ENCODE measurements at places on chromosomes 4 and X.

DNA sequence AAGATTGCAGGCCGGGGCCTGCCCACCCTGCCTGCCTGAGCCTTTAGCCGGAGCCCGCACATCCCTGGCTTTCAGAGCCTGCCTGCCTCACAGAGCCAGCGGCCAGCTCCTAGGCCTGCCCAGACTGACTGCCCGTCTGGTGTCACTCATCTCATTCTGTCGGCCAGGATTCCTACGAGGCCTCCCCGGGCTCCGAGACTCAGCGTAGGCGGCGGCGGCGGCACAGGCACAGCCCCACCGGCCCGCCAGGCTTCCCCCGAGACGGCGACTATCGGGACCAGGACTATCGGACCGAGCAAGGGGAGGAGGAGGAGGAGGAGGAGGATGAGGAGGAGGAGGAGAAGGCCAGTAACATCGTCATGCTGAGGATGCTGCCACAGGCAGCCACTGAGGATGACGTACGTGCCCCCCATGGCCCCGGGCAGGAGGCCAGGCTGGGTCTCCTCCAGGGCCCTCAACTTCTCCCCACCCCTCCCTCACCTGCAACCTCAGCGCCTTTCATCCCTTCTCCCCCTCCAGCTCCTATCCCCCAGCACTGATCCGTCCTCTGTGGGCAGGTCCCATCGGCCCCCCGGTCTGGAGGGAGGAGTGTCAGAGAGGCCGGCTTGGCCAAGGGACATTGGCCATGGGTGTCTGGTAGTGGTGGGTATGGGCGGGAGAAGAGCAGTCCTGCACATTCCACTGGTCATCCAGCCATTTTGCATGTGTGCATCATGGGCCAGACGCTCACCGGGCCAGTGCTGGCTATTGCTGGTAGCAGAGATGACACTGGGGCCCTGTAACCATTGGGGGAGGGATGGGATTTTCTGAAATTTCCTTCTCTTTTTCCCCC, 22.6 kb upstream of the UBA1 start:
- DNase-seq, result no peak

- DNase-seq, result peak; percentile 34
Measured at GRCh38 chr4:5927116-5927515, 34.2 kb upstream of the CRMP1 start.

DNA sequence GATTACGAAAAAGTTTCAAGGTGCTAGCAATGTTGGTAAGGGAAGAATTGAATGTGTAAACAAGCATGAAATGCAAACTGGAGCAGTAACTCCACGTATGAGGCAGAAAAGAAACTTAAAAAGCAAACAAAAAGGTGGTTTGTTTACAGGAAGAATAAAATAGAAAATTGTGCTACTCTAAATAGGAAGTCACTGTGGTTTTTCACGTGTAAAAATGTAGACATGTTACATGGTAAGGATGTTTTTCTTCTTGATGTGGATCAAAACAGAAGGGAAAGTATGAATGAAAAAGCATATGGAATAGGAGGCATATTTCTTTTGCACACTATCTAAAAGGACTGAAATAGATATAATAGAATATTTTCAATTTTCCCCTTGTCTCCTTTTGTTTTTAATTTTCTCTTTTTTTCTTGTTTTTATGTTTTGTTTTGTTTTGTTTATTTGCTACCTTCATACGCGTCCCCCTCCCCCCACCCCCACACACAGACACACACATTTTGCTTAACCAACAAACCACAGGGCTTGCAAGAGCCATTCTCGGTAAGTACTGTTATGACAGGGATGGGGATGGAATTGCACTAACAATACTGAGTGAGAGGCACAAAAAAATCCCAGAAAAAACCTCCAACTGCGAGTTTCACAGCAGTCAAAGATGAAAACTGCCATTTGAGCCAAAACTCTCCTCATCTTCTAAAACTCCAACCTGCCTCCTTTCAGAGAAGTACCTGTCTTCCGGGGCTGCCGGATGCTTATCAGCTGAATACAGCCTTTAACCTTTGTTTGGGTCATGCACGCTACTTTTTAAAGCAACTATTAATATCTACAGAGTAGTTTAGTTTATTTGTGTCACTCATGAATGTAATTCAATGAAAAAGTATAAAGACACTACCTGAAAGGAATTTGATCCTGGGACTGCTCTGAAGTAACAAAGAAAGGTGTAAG, 135.8 kb downstream of the IL15 start:
- no peak for DNase-seq

DNA sequence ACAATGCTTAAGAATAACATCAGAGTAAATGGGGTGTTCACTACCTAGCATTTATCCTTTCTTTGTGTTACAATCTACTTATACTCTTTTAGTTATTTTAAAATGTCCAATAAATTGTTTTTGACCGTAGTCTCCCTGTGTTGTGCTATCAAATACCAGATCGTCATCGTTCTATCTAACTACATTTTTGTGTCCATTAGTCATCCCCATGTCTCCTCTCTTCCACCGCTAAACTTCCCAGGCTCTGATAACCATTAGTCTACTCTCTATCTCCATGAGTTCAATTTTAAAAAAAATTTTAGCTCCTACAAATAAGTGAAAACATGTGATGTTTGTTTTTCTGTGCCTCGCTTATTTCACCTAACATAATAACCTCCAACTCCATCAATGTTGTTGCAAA, 381.9 kb downstream of the PRDM5 start:
- DNase-seq, result no peak

- no peak for DNase-seq
Measured at GRCh38 chr4:100581337-100581736, 63.5 kb upstream of the EMCN start.

DNA sequence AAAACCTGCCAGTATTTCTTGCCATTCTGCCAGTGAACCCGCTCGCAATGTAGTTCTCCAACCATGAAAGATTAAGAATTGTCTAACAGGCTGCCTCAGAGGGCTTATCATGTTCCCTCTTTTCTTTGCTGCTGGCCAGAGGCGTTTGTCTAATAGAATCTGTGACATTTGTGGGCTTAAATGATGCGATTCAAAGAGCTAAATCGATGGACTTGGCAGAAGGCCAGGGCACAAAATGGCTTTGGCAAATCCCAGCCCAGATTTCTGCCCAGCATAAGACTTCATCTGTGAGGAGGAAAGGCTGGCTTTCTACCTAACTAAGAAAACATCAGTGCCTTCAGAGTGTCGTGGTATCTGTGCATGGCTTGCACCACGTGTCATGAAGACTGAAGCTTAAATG, 79.9 kb downstream of the TRPC5OS start:
- DNase-seq, result no peak

- DNase-seq, result no peak
Measured at GRCh38 chr4:67634741-67635140, 66.2 kb downstream of the UBA6 start.

DNA sequence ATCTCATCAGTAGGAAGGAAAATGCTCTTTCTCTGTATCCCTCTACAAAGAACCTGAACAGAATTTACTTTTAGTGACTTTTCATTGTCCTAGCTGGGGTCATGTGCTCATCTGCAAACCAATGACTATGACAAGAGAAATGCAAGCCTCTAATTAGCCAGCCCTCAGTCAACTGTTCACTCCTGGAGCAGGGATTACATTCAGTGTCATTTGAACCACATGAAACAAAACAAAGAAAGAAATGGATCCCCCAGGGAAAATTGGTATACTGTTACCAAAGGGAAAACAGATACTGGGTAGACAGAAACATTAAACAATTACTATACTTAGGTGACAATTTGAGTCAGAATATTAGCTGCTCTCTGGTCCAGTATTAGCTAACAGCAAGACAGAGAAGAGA, 173.6 kb downstream of the RCHY1 start:
- no peak for DNase-seq

GRCh38 chr4:78542373-78542772, 9.2 kb upstream of the ANXA3 start:
- no peak for DNase-seq

- DNase-seq, result no peak
Measured at GRCh38 chr4:107725281-107725859, 5.3 kb upstream of the PAPSS1 start.

DNA sequence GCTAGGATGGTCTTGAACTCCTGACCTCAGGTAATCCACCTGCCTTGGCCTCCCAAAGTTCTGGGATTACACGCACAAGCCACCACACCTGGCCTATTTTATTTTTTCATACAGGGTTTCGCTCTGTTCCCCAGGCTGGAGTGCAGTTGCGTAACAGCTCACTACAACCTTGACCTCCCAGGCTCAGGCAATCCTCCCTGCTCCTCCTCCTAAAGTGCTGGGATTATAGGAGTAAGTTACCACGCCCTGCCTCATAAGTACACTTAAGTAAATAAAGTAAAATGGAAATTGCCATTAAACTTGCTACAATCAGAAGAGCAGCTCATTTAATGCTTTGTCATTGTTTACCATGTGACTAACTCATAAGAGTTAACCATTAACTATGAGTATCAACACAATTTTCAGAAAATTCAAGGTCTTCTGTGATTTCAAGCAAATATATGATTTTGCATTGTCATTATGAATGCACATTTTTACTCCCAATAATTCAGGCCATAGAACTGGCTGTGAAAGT, 12.3 kb downstream of the UGDH start:
- DNase-seq, result no peak

DNA sequence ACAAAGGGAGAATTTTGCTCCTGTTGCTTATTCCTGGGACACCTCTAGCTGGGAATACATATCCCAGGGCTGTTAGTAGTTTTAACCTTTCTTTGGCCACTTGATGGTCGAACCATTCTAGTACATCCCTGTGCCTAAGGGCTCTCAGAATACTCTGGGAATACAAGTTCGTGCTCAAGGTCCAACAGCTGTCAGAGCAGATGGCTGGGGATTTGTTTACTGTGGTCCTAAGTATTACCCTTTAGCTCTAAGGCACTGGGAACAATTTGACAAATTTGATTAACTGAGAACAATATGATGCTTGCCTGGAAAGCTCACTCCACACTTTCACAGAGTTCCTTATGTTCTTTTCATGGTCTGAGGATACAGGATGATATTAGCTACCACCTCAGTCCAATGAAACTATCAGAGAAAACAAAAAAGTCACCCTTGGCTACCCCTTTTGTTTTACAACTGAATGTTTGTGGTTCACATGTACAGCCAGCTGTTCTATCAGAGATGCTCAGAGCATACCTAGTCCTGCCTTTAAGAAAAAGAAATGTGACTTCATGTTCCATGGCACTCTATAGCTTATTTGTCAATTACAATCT, 47.4 kb upstream of the PHOX2B start:
- DNase-seq, result no peak

DNA sequence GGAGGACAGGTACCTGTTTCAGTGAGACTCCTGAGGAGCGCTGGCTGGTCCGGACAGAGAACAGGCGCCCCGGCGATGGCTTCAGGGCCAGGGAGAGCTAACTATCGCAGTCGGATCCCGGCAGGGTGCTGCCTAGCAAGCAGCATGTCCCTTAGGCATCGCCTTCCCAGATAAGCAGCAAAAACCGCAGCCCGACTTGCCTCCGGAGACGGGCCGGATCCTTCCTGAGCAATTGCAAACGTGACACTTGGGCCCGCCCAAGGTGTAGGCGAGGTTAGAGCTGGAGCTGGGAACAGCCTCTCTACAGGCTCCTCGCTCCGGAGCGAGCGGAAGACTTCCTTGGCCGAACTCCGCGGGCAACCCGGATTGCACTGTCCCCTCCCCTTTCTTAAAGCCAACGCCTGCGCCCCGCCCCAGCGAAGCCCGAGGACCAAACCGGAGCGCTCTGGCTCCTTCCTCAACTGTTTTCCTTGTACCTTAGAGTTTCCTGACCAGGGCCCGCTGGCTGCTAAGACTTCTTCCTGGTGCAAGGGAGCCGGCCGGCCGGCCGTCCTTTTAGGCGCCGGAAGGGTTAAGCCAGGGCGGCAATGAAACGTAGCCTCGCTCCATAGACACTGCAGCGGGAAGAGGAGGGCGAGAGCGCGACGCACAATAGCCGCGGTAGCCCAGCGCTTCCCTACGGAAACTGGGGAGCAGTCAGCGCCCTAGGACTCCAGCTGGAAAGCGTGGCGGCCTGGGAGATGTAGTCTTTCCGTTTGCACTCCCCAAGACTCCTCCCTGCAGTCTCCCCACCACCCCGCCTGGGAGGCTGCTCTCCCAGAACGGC, at the start of gene OPHN1:
Gene OPHN1 (minus strand): TSS at position 341 of the 826 bp plus-strand sequence. CDS start 475 bp downstream, outside the sequence.
- peak; percentile 79 for DNase-seq

GRCh38 chrX:136259543-136259942, 8.3 kb upstream of the MAP7D3 start:
- no peak for DNase-seq
